ENCODE measurements at places on chromosomes 4 and X.

- DNase-seq = peak; percentile 31
These were observed 16.0 kb downstream of the CCNQ start for GRCh38 chrX:153582896-153583295.

DNA sequence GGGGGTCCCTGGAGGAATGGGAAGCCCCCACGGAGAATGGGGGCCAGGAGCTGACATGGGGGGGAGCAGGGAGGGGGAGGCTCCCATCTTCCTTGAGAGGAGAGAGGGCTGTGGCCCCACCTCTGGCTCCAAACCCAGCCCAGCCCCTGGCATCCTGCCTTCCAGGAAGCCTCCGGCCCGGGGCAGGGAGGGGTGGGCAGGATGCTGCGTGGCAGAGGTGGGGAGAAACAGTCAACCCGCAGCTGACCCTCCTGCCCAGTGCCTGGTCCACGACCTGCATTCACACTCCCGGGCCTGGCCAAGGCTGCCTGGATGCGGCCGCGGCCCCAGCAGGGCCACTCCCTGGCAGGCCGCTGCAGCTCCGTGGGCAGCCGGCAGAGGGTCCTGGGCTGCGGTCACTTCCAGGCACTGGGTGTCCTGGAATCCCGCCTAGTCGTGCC lies 39.0 kb downstream of the CPLX1 start:
- no peak for DNase-seq

DNA sequence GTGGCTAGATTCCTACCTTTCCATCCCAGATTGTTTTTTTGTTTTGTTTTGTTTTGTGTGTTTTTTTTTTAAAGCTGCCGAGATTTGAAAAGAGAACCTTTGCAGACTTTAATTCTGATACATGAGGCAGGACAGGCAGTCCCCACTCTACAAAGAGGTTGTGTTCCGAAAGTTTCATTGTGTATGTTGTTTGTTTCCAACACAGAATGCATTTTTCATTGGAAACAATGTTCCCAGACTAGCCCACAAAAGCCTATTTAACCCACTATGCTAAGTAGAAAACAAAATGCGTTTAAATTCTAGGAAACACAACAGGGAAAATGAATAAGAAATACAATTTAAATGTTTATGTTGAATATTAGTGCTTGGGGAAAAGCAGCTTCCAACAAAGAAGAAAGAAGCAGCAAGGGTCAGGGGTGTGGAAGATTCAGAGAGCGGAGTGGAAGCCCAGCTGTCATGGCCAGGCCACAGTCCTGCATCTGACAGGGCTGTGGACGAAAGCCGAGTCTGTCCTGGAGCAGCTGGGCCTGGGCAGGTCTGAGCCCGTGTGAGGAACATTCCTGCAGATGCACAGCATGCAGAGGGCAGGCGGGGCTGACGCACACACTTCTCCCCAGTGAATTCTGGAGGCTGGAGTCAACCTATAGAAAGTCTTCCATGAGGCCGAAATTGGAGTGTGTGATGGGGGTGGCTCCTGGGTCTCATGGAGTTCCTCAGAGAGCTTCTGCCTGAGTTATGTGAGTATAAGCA lies 12.4 kb upstream of the SETD7 start:
- DNase-seq = no peak

DNA sequence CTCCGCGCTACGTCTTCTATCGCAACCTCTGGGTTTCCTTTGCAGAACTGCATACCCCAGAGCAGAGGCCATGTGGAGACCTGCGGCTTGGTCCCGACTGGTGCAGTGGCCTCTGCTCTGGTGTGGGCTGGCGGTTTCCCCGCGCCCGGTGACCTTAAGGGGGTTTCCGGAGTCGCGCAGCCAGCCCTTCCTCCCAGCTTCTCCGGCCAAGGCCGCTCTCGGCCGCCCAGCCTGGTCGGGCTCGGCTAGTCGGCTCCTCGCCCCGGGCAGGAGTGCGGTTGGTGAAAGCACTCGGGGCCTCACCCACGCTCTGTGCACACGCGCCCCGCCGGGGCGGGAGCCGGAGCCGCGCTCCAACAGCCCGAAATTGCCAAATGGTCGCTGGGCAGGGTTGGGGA lies 84.9 kb downstream of the BCOR start:
- DNase-seq = no peak

GRCh38 chr4:52869196-52869595 lies 7.1 kb downstream of the RASL11B start:
- no peak for DNase-seq

GRCh38 chr4:152807294-152807829 lies 27.6 kb downstream of the ARFIP1 start:
- DNase-seq = no peak

- DNase-seq = no peak
These were observed 250.4 kb upstream of the GIMD1 start for GRCh38 chr4:106618956-106619355.

GRCh38 chr4:13162886-13163285 lies 321.3 kb downstream of the RAB28 start:
- no peak for DNase-seq

DNA sequence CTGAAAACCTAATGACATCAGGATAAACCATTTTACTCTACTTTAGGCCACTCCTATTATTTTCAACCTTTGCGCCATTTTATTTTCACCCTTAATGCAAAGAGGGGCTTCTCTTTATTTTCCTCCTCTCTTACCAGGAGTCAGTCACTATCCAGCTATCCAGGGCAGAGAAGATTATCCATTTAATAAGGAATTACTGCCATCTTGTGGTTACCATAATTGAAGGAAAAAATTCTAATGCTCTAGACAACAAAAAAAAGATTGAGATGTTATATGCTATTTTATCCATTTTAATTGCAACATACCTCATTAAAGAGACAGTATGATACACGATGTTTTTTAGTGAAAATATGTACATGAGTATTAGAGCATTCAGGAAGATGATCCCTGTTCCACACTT lies 514.5 kb upstream of the FAM241A start:
- DNase-seq = no peak

GRCh38 chr4:11735651-11736050 lies 307.0 kb upstream of the HS3ST1 start:
- DNase-seq = no peak

DNA sequence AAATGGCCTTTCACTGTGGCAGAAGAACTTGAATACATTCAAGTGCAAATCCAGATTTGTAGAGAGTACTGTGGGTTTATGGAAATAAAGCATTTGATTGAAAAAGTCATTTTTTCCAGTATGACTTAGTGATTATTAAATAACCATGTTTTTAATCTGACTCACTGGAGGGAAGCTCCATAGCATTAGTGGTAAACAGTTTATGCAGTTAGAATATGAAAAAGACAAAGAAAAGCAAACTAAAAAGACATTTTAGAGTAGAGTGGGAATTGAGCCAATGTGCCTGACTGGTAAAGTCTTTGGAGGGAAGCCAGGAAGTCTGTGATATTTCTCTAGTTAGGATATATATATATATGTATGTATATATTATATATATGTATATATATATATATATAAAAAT lies 53.4 kb downstream of the FAT4 start:
- DNase-seq = no peak
